ENCODE measurements at places on chromosomes 12 and 14.

- H3K4me1 ChIP-seq, result peaks cover 5% of the 10 kb centered on the region
- H3K4me3 ChIP-seq, result no peak overlapping the region
- no peak for DNase-seq
- H3K36me3 ChIP-seq, result no peaks in the 10 kb centered on the region
- H3K27ac ChIP-seq, result no peak overlapping the region
These were observed 15.4 kb upstream of the TMEM120B start for GRCh38 chr12:121697093-121697698.

DNA sequence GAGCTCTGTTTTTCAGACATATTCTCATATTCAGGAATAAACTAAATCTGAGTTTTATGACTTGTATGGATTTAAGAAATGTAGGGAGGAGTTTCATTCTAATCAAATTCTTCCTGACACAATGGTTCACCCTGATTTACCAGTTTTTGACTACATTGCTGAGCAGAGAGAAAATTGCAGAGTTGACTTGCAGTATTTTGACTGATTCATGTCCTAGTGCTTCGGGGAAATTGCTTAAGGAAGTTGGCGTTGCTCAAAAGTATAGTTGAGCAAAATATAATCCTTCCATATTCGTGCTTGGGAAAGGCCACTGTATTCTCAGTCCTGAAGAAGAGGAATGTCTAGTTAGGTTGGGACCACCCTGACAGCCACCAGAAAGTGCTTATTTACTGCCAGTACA, 1.3 kb upstream of the TWF1 start:
- DNase-seq, result no peak
- peaks cover 26% of the 10 kb centered on the region for H3K4me1 ChIP-seq
- H3K4me3 ChIP-seq, result no peak overlapping the region
- no peaks in the 10 kb centered on the region for H3K27me3 ChIP-seq

- H3K27me3 ChIP-seq, result no peaks in the 10 kb centered on the region
- H3K4me1 ChIP-seq, result peaks cover 20% of the 10 kb centered on the region
- DNase-seq, result peak; percentile 33
- peak overlapping the region; percentile 6 for H3K4me3 ChIP-seq
- H3K27ac ChIP-seq, result peak overlapping the region; percentile 67
These were observed 42.6 kb upstream of the FOXJ2 start for GRCh38 chr12:7989827-7990491.

- H3K4me1 ChIP-seq, result peaks cover 11% of the 10 kb centered on the region
- H3K27me3 ChIP-seq, result no peaks in the 10 kb centered on the region
- DNase-seq, result no peak
- H3K4me3 ChIP-seq, result no peak overlapping the region
These were observed 117.1 kb downstream of the DPF3 start for GRCh38 chr14:72776701-72777261.

DNA sequence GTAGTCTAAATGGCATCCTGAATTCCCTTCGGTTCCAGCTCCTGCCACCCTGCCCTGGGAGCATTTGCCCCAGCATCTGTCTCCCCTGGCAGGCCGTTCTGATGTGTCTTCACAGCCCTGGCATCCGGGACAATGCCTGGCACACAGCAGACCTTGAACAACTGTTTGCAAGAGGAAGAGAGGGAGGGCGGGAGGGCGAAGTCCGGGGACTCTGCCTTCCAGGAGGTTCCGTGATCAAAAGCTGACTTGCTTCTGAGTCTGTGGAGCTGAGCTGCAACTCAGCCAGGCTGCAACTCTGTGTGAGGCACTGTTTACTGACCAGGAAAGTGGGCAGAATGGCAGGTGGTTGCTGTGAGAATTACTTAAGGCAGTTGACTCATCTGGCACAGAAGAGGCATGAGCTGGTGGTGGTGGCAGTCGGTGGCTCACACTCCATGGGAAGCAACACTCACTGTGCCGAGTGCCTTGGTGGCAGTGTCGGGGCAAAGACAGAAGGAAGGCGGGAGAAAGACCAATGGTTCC, 61.1 kb upstream of the DLK1 start:
- H3K36me3 ChIP-seq, result no peaks in the 10 kb centered on the region
- no peaks in the 10 kb centered on the region for H3K27me3 ChIP-seq
- no peak for DNase-seq
- peaks cover 3% of the 10 kb centered on the region for H3K4me1 ChIP-seq
- H3K4me3 ChIP-seq, result no peak overlapping the region
